Tibial artery (tissue), 4 donors: ENCODE measurements at places on chromosomes 11 and 22.

DNA sequence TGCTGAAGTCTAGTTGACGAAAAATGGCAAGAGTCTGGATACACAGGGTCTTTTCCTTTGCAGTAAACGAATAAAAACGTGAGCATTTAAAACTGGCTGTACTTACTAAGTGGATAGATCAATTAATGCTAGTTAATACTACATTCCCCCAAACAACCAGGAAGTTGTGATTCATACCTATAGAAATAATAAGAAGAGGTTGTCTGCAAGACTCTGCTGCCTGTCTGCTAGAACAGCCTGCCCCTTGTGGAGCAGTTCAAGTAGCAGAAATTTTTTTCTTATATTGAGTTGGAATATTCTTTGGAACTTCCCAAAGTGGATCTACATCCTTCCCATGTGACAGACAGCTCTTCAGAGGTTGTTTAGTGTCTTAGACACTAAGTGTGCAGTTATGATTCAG lies 86.8 kb downstream of the TEAD1 start:
- no peak for DNase-seq

DNA sequence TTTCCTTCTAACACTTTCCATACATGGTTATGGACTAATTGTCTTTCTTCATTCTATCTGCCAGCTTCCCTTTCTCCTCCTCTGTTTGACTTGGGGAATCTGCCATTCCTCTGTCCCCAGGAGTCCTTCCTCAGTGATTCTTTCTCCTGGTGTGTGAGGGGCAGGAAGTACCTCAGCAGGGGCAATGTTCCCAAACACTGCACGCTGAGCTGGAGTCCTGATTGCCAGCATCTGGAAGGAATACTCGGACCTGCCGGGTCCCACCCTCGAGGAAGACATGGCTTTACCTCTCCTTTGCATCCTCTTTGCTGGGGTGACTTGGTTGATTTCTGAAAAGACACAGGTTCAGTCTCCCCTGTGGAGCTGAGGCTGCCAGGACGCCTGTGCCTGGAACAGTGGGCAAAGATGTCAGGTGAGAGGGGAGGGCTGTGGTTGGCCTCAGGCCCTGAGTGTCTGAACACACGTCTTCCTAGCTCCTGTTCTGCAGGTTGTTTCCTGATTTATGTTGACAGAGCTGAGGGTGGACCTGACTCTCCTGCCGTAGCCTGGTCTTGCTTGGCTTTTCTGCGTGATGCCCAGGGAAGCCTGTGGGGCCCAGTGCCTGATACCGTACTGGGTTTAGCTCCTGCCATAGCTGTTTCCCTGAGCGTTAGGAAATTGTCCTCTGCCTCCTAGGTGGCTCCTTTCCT lies 4.3 kb downstream of the COX8A start:
- DNase-seq, result no peak

GRCh38 chr11:14245444-14245843 lies 113.5 kb downstream of the RRAS2 start:
- DNase-seq, result no peak

- no peak for DNase-seq
These were observed 73.0 kb downstream of the C2CD3 start for GRCh38 chr11:74097686-74098237.

DNA sequence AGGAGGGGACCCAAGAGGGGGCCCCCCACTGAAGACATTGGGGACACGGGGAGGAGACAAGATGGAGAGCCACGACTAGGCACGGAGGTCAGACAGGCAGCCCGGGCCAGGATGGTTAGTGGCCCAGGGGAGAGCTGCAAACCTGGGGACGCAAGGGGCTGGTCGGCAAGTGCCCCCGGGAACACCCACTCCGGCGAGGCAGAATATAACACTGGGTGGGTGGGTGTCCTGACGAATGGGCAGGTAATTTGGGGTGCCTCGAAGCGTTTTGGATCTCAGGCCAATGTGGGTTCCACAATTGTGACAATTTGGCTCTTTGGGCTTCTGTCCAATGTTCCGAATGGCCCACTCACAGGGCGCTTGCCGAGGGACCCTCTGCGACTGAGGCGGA lies 9.9 kb downstream of the IGF2 start:
- no peak for DNase-seq

DNA sequence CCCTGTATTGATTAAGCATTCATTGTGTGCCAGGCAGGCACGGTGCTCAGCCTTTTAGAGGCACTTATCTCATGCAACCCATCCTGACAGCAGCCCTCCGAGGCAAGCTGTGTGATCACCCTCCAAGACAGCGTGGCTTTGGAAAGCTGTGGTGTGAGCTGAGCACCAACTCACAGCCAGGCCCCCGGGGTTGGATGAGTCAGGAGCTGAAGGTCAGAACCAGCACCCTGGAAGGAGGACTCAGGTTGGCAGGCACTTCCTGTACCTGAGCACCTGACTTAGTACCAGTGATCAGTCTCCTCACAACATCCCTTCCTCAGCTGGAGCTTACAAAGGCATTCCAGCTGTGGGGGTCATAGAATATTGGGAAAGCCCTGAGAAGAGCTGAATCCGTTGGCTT lies 9.0 kb downstream of the PATZ1 start:
- no peak for DNase-seq

DNA sequence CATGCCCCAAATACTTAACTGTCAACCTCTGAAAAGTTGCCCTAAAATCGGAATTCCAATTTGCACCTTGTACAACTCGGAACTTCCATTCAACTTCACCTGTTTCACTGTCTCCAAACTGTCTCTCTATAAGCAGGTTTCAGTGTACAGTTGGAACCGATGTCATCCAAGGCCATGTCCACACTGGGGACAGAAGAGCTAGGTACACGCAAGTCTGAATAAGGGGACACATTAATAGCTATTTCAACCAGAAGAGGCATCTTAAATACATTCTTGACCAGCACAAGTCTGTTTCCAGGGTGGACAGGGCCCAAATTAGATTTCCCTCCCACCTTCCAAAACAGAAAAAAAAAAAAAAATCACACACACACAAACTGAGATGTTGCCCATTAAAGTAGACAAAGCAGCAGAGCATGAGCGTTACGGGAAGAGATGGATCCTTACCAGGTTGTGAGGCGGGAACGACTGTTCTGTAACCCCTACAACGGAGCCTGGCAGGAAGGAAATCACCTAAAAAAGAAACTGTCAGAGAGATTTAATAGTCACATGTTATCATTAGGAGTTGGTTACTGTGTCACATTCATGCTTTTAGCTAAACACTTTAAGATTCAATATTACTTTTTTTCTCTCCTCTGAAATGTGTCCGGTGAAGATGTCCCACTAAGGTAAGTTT lies 1.7 kb downstream of the CREBZF start:
- DNase-seq, result no peak

GRCh38 chr22:49880281-49880680 lies 26.6 kb downstream of the ZBED4 start:
- no peak for DNase-seq

- no peak for DNase-seq
These were observed 29.5 kb downstream of the SLC22A12 start for GRCh38 chr11:64620381-64620971.

GRCh38 chr22:39486951-39487825 lies 14.9 kb upstream of the MIEF1 start:
- no peak for DNase-seq

- DNase-seq, result no peak
These were observed 120.9 kb downstream of the GALNT18 start for GRCh38 chr11:11500744-11501487.

GRCh38 chr22:44336962-44337677 lies 24.4 kb upstream of the SHISAL1 start:
- DNase-seq, result no peak

DNA sequence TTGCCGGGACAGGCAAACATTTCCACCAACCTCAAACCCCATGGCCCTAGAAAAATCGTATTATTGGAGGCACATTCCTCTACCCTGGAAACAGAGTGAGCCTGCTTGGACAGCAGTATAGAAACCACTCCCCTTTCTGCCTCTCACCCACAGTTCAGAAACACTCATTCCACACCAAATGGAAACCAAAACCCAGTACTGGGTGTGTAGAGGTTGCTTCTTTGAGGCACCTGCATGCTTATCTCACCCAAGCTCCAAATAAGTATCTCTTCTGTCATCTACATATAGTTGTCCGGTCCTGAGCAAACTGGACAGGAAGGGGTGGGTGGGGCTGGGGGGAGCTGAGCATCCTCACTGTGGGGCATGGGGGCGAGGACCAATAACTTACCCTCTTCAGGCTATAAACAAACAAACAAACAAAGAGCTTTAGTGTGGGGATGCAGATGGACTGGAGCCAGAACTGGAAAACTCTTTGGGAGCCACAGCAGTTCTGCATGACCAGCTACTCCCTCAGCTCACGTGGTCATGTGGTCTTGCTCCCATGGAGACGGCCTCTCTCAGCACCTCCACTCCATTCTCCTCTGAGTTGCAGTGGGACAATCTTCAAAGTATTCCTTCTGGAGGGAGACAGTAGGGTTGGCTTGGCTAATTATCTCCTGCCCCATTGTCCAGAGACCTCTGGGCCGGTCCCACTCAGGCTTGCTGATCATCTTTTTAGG lies 1.0 kb upstream of the PLAAT2 start:
- no peak for DNase-seq

- no peak for DNase-seq
These were observed 23.7 kb downstream of the JAML start for GRCh38 chr11:118200901-118201680.

- DNase-seq, result no peak
These were observed 82.6 kb downstream of the MICAL2 start for GRCh38 chr11:12192794-12193514.

- DNase-seq, result no peak
These were observed 2.2 kb downstream of the ADM2 start for GRCh38 chr22:50483556-50483955.

GRCh38 chr11:20109731-20110445 lies 50.4 kb downstream of the DBX1 start:
- DNase-seq, result no peak

GRCh38 chr11:19919050-19919561 lies 206.5 kb downstream of the NAV2 start:
- peak; percentile 51 for DNase-seq

DNA sequence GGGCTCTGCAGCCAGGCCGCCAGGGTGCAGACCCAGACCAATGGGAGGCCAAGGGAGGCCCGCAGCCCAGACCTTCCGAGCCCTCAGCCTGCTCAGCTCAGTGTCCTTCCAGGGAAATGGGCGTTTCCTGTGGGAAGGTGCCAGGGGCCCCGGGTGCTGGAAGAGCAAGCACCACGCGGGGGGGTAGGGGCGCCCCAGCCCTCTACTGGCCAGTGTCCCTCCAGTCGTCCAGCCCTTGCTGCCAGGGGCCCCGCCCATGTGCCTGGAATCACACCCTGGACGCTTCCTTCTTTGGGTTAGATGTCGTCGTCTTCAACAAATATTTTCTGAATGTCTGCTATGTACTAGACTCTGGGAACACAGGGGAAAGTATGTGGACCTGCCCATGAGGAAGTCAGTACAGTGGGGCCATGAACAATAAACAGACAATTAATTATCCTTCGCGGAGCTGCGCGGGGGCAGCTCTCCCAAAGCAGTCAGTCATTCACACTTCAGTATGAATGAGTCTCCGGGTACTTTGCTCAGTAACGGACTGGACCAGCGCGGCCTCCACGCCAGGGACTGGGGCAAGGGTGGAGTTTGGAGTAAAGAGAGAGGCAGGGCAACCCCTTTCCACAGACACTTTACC lies 60.2 kb downstream of the CDKN1C start:
- DNase-seq, result peak; percentile 93

GRCh38 chr22:27460591-27461347 lies 340.8 kb downstream of the MN1 start:
- DNase-seq, result peak; percentile 76

- DNase-seq, result no peak
These were observed 254.0 kb upstream of the CCDC90B start for GRCh38 chr11:83540112-83540675.

DNA sequence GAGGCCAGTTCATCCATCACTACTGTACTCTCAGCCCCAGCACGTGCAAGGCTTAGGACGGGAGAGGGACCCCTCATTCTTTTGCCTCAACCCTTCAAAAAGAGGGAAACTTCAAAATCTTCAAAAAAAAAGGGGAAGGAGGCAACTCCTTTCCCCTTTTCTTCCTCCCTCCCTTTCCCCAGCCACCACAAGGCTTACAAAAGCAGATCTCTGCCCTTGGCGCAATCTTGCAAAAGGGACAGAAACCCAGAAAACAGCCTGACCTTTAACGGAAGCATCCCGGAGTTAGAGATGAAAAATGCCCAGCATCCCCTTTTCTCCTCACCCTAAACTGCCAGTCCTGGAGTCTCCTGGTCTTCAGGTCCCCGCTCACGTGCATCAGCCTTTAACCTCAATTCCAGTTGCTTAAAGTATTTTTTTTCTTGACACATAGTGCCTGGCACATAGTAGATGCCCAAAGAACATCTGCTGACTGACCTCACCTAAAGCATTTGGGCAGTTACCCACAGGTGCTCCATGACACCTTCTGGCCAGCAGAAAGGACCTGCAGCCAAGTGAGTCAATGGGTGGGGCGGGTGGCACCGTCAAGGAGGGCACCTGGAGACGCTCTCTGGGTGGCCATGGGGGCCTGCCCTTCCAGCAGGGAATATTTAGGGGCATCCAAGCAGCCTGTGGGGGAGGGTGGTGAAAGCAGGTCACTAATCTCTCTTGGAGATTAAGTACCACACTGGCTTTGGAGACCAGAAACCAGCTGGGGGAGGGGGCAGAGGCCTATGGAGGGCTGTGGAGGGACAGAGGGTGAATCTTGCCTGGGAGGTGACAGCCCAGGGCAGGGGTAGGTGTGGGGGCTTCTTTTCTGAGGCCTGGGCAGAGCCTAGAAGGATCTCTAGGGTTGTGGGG lies 16.3 kb downstream of the NECTIN1 start:
- DNase-seq, result no peak

DNA sequence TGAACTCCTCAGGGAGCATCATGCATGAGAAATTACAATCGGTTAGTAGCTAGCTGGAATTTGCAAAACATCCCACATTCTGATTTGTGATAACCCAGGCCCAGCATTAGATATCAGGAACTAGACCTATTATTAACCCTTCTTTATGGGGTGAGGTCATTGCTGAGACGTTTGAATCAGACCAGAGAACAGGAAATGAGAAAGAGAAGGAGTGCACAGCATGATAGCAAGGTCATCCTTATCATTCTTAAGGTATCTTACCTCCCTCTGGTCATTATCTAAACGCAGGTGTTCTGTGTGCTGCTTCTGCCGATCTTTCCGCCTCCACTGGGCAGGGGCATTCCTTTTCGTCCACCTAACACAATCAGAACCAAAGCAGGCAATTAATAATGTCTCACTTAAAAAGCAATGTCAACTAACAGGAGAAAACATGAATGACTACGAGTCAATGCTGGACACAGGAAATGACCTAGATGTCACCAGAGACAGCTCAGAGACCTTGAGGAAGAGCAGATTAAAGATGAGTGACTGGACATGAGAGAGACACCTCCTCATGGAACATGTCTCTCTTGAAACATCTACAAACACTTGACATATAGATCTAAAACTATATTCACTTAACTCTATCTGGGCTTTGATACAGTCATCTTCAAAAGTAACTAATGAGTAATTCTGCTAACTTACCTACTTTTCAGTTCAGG lies 78.3 kb upstream of the SCUBE2 start:
- DNase-seq, result no peak

DNA sequence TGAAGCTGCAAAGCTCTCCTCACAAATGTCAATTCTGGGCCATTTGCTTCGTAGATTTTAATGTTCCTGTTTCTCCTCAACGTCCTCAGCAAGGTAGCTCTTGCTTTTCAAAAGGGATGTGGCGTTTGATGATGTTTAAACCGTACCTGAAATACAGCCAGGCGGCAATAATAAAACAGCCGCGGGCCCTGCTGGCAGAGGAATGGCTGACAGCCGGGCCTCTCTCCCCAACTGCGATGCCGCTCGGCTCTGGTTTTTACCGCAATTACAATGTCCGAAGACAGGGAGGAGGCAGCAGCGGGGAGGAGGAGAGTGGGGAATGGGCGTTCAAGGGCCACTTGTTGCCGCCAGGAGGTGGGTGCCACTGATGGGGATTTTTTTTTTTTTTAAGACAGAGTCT lies 27.5 kb downstream of the MACROD1 start:
- no peak for DNase-seq
